HS-5 (cell line): ENCODE measurements at places on chromosomes 7 and 10.
A peak's percentile ranks its signal among the peaks of the same experiment; 100 is the strongest.

DNA sequence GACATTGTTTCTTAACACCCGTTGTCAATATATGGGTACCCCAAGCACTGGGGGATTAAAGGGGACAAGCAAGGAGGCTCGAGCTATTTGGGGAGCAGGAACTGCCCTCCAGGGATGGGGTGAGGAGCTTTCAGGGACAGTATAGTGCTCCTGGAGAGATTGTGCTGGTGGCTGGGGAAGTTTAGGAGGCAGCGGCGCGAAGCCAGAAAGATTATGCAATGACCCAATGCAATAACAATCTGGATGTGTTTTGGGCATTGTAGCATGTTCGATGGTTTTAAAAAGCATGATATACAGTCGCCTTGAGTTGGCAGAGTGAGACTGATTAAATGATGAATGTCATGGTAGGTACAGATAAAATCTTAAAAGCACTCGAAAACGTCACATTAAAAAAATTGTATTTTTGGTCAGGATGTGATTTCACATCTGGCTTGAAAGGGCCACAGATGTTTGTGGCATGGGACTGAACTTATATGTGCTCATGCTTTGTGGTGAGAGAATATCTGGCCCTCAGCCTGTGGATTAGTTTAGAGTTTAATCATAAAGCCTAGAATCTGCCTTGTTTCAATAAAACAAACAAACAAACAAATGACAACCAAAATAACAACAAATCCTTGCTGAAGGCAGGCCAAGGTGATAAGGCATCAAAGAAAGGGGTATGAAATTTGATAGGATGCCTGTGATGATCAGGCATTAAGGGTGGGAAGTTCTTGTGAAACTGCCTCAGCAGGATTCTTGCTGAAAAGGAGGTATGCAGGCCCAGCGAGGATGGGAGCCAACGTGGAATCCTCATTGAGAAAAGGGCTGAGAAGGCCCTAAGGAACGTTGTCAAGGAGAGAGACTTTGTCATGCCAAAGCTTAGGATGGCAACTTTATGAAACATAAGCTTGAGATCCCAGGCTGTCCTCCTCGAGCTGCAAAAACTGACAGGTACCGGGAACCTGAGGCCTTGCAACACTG, 417.1 kb upstream of the KLF6 start:
- no peak for DNase-seq

DNA sequence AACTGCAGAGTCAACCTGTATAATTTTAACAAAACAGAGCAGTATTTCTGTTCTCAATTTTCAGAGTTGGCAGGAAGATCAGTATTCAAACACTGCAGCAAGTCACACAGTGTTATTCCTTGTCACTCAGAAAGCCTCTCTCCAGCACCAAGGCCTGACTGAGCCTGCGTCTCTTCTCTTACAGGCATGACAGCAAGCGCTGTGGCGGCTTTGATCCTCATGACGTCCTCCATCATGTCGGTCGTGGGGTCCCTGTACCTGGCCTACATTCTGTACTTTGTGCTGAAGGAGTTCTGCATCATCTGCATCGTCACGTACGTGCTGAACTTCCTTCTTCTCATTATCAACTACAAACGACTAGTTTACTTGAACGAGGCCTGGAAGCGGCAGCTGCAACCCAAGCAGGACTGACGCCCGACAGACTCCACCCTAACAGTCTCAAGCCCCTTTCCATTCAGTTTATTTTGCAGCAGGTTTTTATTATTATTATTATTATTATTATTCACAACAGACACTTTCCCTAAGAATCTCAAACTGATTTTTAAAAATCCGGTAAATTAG, 28.0 kb downstream of the GUSB start:
- no peak for DNase-seq

- DNase-seq = no peak
Observed at GRCh38 chr10:75647675-75648074, 216.3 kb downstream of the LRMDA start.

GRCh38 chr10:79331226-79331625, 16.0 kb upstream of the PPIF start:
- no peak for DNase-seq

- DNase-seq = no peak
Observed at GRCh38 chr7:79182283-79182682, 271.2 kb downstream of the MAGI2 start.

DNA sequence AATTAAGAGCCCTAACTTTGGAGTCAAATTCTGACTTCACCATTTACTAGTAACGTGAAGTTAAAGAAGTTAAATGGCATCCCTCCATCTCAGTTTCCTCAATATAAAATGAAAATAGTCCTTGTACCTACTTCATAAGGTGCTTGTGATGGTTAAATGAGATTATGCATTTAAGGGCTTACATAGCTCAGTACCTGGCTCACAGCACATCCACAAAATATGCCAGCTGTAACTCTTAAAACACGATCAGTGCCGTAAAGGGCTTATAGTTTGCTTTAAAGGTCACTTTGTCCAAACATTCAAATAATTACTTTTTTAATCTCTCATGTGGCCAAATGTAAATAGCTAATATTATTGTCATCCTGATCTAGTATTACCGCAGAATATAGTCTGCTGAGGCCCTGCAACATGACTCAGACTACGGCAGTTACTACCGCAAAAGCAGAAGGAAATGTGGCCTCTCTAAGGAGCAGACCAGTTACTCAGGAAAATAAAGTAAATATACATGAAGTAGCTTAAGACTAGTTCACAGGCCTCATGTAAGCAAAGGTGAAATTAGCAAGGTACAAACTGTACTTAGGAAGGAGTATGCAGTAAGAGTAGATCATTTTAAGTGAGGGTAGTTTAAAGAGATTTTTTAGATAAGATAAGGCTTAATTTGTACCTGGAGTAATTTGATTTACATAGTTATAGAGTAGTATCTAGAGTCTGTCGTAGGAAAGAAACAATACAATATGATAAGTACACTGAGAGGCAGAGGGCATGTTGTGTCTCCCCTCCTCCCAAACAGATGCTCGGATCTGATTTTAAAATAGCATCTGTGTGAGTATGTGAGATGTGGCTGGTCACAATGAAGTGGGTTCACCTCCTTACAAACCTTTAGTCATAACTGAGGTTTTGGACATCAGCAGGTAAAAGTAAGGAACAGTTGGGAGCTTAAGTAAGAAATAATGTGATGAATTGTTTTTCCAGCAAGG, 13.1 kb downstream of the CASP2 start:
- DNase-seq = no peak

GRCh38 chr10:124917428-124918190, 24.3 kb upstream of the ZRANB1 start:
- DNase-seq = peak; percentile 20

DNA sequence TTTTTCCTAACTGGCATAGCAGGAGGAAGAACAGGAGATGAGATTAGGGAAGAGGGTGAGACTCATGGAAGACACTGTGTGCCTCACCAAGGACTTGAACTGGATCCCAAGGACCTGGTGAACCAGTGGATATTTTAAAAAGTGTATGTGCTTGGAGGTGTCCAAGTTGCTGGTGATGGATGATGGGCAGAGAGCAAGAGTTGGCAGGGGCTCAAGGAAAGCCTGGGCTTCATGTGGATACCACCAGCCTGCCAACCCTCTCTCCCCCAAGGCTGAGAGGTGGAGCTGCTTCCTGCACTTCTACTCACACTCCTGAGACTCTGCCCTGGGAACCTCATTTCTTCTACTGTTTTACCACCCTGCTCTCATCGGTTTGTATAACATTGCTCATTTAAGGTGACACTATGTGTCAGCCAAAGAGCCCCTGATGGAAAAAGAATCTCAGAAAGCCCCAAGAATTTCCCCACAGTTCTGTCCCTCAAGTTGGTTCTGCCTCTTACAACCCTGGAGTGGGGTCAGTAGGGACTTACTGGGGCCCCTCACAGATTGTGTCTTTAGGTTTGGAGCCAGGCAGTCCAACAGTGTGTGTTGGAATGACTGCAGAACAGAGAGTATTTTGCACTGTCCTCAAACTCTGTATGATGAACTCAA, 56.2 kb upstream of the PDCD4 start:
- DNase-seq = no peak

- no peak for DNase-seq
Observed at GRCh38 chr10:21519941-21520436, 5.5 kb downstream of the SKIDA1 start.

DNA sequence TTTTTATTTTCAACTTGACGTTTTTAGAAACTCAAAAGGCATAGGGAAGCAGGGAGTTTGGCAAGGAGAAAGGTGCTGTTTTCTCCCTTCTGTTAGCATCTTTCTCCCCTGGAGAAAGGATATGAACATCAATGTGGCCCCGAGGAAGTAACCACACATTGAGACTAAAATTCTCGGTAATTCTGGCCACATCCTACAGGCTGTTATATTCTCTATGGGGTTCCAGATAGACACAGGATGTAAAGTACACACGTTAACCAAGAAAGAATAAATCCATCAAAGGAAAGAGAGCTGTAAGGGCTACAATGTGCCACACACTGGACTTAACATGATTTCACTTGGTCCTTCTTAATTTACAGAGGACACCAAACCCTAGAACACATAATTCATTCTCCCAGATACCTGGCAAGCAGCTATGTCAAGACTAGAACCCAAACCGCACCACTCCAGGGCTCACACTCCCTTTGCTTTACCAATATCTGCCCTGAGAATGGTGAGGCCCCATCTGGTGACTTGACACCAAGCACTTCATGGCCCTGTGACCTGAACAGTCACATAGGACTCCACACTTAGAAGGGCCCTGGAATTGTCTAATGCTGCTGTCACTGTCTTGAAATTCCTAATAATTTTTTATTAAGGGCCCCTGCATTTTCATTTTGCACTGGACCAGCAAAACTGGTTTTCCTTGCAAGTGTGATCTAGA, 73.9 kb downstream of the PRLHR start:
- no peak for DNase-seq

GRCh38 chr10:98858525-98858924, 377.1 kb downstream of the HPSE2 start:
- DNase-seq = no peak

DNA sequence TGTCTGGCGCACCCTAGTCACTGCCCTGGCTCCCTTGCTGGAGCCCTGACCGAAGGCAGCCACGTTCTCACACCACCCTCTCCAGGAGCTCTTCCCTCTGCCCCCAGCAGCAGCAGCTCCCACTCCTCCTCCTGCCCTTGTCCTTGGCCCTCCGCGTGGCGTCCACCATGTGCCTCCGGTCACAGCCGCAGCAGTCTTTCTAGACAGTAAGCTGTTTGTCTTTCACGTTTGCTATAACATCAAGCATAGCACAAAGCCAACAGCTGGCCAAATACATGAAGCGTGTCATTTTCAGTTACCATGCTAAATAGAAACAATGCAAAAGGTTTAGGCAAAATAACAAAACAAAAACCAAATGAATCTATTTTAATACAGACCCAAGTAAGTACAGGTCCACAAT, 3.3 kb downstream of the PITRM1 start:
- no peak for DNase-seq

DNA sequence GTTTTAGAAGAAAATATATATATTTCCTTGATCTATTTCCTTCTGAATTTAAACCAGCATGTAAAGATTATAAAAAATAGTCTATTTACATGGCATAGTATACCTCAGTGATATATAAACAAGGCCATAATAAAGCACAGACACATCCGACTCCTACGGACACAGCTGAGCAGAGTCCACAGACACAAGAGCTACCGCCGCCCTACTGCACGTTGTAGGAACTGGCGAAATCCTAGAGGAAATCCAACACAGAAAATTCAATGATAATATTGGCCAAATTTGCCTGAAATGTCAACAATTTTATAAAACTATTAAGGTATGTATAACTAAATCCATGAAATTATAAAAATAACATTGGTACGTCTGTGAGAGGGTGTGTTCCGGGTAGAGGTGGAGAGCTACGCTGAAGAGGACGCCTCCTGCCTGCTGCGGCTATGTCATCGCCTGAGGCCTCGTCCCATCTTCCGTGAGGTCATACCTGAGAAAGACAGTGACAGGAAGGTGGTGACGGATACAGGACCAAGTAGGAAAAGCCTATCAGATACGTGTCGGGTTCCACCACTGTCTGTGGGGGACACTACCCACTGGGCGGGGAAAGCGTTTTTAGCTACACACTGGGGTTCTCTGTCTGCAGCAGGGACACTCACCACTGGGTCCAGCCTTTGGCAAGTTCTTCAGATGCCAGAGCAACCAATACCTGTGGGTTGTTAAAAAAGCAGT, 29.3 kb upstream of the NCAPG2 start:
- no peak for DNase-seq

GRCh38 chr10:80344912-80345311, 11.6 kb downstream of the DYDC1 start:
- DNase-seq = no peak

- no peak for DNase-seq
Observed at GRCh38 chr7:97697396-97697795, 34.5 kb upstream of the TAC1 start.

DNA sequence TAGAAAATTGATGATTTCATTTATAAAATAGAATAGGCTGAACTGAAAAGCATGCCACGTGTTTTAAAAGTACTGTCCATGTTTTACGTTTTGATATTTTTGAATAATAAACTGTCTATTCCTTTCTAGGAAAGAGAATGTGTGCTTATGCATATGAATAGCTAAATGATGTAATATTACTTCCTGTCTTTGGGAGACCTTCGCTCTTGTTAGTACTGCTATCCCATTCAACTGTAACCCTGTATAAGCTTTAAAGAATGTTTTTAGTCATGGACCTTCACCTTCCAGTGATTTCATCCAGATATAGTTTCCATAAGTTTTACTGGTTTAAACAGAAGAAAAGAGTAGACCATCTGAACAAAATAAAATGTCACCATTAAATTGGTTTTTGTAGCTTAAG, 274.4 kb upstream of the SEMA3A start:
- no peak for DNase-seq

DNA sequence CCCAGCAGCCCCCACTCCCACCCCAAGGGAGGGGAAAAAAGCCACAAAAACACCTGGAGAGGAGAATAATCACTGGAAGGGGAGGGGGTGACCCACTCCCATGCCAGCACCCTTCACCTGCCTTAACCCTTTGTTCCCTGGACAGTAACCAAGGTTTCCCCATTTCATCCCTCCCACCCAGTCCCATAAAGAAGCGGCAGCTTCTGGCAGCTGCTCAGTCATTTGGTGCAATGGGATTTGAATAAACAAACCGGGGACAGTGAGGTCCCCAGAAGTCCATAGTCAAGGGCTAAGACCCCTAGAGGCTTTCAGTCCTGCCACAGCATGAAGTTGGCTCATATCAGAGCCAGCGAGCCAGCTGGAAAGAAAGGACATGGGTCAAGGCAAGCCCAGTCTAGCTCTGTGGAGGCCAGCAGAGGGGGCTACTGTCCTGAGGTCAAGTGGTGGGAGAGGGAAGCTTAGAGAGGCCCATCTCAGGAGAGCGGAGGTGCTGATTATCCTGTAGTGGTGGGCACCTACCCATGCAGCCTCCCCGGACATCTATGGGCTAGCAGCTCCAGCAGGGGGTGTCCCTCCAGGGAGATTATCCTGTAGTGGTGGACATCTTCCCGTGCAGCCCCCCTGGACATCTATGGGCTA, 58.9 kb upstream of the LBX1 start:
- DNase-seq = no peak

DNA sequence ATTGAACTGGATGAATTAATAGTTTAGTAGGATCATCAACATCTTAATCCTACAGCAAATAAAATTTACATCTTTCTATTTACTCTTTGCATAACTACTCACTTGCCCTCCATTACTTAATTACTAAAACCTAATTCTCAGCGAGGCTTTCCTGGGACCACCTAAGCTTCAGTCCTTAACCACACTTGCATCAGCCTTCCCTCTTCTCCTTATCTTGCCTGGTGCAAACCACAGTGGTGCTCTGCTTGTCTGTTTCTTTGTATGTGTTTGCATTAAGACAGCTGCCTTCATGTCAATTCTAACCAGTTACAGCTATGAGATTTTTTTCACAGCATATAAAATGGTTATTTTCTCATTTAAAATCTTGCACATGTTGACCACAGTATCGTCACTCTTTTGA, 72.6 kb upstream of the ZNF92 start:
- no peak for DNase-seq
